OCI-M1 (cell line): ENCODE measurements at places on chromosomes 7 and 10.
A peak's percentile ranks its signal among the peaks of the same experiment; 100 is the strongest.

DNA sequence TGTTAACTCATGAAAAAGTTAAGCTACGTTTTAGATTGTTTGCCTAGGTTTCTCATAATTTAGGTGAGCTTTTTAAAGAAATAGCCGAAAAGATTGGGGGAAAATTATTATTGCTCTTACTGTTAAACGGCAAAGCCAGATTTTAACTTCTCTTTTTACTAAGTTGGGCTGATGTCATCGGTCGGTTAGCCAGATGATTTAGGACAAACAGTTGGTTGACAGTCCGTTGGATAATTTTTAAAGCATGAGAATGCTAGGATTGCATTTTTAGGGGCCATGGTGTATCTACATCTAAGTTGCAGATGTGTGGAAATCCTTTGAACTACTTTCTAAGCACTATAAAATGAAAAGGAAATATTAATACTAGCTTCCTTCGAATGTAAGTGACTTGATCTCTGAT lies 280.9 kb upstream of the AKR1E2 start:
- DNase-seq = peak; percentile 10

DNA sequence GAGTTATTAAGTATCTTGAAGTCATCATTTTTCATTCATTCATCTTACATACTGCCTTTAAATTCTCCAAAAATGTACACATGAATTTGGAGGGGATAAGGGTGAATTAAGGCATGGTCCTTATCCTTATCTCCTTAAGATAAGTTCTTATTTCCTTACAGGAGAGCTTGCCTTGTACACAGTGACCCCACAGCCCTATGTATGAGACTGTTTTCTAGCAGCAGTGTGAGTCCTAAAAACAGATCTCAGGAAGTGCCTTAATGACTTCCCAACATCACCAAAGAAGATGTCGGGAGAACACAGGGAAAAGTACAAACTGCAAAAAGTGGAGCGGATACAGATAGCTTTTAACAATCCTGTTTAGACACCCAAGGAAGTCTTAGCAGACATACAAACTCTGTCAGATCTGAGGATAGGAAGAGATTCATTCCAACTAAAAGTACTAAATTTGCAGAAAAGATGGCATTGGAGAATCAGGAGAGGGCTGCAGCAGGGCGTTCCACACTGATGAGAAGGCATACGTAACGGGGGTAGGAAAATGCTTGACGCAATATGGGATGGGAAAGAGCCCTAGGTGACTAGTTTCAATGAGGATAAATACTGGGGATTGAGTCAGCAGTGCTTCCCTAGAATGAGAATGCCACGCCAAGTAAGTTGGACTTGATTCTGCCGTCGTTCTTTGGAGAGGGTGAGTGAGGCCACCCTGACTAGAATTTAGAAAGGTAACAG lies 570.2 kb downstream of the PARD3 start:
- DNase-seq = no peak

GRCh38 chr7:15802425-15802824 lies 115.9 kb upstream of the MEOX2 start:
- DNase-seq = no peak

- no peak for DNase-seq
These were observed 11.5 kb upstream of the OGA start for GRCh38 chr10:101829561-101830315.
